Stimulated activated CD4-positive, alpha-beta T cell treated with anti-CD3 and anti-CD28 coated beads, Interleukin-1b, Interleukin-23, amount 100 ng/mL, for 48 hours (primary cell): ENCODE measurements at places on chromosomes 6 and 20.

GRCh38 chr20:5509803-5510202 lies 193.0 kb upstream of the PROKR2 start:
- DNase-seq: no peak

- no peak for DNase-seq
Observed at GRCh38 chr20:57040466-57040865, 226.0 kb downstream of the BMP7 start.

- DNase-seq: no peak
Observed at GRCh38 chr6:88517737-88518136, 351.6 kb upstream of the CNR1 start.

- DNase-seq: no peak
Observed at GRCh38 chr6:83461438-83461837, 30.6 kb upstream of the ME1 start.

DNA sequence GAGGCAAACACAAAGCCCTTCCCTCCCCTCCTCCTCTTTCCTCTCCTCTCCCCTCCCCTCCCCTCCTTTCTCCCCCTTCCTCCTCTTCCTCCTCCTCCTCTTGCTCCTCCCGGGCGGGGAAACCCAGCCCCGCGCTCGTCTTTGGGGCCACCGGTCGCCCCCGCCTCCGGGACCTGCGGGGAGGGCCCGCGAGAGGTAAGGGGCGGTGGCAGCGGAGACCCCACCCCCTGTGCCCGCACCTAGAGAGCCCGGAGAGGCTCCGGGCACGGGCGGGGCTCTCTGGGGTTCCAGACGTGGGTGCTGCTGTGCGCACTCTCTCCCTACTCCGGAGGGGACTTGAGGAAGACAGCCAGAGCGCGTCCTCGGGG lies at the start of gene RIN2:
Gene RIN2, plus strand, starts transcription at position 126 of the 368 bp plus-strand sequence. CDS start 131,344 bp downstream, outside the sequence.
- no peak for DNase-seq

GRCh38 chr20:1697592-1697991 lies 40.0 kb upstream of the SIRPG start:
- DNase-seq: no peak

- DNase-seq: no peak
Observed at GRCh38 chr6:118464620-118465019, 83.5 kb upstream of the PLN start.

DNA sequence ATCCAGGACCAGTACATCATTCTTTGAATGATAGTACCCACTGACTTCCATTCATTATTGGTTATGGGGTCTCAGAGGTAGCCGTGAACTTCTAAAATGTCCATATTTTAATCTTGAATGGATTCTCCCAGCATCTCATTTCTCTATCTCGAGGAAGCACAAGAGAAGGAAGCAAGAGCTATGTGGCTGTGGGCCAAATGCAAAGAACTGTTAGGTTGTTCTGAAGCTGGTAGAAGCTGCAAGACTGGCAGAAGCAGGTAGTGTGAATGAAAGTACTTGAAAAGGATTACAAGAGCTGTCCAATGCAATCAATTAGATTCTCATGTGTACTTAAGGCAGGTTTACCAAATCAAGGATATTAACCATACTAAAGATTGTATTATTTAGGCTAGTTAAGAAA lies 1131.8 kb downstream of the GRIK2 start:
- DNase-seq: no peak

- no peak for DNase-seq
Observed at GRCh38 chr6:126372626-126373025, 32.7 kb downstream of the CENPW start.

DNA sequence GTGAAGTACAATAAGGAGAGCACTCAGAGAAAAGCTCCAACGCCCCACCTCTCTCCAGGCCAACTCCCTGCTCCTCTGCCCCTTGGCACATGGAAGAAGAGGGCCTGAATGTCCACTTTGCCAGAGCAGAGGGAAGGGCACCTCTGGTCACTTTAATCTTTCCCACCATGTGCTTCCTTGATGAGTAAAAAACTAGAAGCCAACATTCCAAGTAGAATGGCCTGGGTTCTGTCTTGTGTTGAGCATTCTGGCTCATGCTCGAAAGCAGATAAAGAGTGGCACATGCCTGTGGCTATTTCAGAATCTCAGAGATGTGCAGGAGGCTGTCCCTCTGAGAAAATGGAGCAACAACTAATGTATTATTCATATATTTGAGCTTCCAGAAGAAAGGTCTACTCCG lies 177.4 kb upstream of the PLN start:
- no peak for DNase-seq

GRCh38 chr20:18011482-18011881 lies 42.7 kb downstream of the MGME1 start:
- DNase-seq: no peak

DNA sequence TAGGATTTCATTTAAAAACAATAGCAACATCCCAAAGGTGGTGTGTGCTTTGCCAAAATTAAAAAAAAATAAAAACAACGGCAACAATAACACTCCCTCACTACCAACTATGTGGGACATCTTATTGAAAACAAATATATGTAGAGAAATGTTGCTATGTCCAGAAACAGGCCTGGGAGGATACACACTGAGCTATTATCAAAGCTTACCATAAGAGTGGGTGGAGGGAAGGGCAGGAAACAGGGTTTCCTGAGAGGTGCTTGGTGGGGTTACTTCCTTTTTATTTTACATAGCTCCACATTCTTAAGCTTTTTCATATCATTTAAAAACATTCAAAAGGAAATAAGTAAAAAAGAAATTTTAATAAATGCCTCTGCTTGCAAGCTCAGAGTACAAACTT lies 150.0 kb upstream of the RIPOR2 start:
- no peak for DNase-seq

DNA sequence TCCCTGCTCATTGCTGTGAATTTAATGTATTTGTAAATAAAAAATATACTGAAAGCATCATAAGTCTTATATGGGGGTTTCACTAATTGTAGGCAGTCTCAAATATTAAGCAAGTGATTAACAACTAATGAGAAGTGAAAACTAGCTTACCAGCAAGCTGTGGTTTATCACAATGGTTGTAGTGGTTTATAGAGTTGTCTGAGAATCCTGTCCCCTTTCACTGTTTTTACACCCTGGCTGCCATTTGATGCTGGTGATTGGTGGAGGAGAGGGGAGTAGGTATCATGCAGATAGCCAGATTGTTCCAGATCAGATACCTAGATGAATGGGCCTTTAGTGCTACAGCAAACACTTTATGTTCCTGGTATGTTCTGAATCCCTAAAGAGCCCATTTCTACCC lies 6.0 kb downstream of the MKKS start:
- no peak for DNase-seq

DNA sequence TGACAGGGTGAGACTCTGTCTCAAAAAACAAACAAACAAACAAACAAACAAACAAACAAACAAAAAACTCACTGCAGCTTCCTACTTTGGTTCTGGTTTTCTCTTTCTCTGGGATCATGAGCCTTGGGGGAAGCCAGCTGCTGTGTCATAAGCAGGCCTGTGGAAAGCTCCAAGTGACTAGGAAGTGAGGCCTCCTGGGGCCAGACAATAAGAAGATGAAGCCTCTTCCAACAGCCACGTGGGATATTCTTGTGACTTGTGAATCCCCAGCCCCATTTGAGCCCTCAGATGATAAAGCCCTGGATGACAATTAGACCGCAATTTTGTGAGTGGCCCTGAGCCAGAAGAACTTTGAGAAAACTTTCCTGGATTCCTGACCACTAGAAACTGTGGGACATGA lies 11.4 kb downstream of the HLA-A start:
- no peak for DNase-seq

- DNase-seq: no peak
Observed at GRCh38 chr6:8556370-8557013, 121.1 kb upstream of the SLC35B3 start.

DNA sequence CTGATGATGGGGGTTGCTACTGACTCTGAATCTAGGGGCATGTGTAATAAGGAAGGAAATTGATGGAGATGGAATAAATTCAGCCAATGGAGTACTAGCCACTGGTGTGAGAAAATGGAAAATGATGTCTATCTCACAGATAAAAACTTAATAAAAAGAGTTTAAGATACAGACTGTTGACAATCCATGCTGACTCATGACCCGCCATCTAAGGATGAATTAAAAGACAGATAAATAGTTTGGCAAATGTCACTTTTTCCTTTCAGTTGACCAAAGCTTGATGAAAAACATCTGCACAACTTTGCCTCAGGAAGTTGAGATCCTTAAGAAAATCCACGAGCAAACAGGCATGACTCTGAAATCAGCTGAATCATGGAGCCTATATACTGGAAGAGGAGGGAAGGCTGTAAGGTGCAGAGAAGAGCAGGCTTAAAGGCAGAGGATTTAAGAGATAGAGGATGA lies 82.6 kb upstream of the BMP5 start:
- DNase-seq: no peak

GRCh38 chr20:48094196-48094749 lies 309.0 kb upstream of the SULF2 start:
- DNase-seq: no peak

DNA sequence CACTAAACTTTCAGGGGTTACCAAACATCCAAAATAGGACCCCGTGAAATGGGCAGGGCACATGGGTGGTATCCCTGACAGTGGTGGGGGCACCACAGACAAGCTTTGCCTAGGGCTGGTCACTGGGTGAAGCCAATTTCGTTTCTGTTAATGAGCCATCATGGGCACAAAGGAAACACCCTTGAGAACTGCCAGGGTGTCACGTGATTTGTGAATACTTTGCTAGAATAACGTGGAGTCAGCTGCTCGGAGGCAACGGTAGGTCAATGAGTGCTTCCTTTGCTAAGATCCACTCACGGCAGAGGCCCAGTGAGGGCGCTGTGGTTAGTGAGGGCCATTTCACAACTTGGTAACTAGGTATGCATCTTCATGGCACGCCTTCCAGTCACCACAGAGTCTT lies 87.7 kb upstream of the AGPAT4 start:
- no peak for DNase-seq

- DNase-seq: no peak
Observed at GRCh38 chr20:62367633-62368391, 700 bp upstream of the LAMA5 start.

- no peak for DNase-seq
Observed at GRCh38 chr20:2314759-2315439, 19.1 kb downstream of the TGM3 start.

DNA sequence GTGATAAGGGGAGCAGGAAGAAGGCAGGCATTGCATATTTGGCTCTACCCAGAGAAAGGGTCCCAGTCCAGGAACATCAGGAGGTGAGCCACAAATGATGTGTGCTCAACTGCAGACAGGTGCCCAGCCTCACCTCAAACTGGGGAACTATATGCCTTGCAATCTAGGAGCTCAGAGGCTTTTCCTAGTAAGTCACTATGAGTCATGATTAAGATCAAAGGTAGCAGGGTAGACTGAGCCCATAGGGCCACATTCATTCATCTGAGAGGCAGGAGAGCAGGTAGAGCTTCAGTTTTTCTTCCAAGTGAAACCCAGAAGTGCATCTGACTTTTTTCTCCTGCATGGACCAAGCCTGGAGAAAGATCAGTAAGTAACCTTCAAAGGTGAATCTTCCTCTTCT lies 31.3 kb downstream of the MARCKS start:
- no peak for DNase-seq

DNA sequence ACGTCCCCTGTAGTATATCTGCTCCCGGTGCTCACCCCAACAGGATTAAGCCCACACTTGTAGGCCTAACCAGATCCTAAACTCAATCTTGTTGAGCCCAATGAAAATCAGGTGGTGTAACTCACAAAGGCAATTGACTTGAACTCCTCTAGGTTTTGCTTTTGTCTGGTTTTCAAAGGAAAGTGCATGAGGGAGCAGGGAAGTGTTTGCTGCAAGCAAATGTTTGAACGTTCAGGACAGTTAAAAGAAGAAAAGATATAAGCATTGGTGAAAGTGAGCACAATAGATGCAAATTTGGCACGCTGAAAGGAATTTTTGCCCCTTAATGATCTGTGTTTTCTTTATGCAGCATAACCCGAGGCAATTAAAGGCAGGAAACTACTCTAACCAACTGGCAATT lies 212.6 kb downstream of the PLCB1 start:
- DNase-seq: no peak

DNA sequence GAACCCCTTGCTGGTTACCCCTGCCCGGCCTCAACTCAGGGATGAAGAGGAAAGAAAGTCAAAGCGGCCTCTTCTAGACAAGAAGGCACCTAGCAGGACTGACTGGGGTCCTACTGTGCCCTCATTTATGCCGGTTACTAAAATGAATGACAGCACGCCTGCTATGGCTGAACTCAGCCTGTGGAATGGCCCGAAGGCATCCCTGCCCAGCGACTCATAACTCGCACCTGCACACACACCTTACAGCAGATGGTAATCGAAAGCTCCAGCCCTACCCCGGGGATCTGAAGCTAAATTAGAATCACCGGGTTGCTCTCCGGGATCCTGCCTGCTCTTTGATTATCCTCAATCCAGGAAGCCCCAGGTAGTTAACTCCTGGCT lies 747 bp upstream of the TXNDC5 start:
- DNase-seq: no peak

DNA sequence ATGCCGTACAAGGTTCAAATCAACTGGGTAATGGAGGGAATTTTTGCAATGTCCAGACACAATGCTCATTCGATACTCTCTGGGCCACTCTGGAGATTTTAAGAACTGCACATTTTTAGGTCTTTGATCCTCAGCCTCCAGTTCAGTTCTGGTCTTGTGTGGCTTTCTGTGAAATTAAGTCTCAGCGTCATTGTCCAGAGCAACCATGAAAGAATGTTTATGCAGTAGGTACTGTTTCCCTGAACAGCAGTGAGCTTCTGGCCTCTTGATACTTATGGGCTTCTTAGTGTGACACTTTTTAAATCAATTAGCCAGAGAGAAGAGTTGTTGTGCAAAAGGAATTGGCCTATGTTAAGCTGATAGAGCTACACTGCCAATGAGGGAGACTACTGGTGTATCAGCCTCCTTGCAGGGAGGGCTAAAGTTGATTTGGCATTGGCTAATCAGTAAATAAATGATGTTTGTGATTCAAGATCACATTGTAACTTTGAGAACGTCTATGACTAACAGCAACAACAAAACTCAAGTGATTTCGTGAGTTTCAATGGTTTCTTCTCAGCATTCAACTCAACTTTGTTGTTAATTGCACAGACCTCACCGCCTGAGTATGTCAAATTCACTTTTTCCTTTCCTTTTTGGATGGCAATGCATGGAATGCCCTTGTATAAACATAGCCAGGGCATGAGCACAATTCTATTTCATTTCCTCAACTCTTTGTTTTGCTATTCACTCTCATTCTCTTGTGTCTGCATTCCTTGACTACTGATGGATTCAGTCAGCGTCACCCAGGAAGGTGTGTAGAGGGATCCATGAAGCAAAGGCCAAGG lies 85.1 kb downstream of the GJA1 start:
- no peak for DNase-seq

DNA sequence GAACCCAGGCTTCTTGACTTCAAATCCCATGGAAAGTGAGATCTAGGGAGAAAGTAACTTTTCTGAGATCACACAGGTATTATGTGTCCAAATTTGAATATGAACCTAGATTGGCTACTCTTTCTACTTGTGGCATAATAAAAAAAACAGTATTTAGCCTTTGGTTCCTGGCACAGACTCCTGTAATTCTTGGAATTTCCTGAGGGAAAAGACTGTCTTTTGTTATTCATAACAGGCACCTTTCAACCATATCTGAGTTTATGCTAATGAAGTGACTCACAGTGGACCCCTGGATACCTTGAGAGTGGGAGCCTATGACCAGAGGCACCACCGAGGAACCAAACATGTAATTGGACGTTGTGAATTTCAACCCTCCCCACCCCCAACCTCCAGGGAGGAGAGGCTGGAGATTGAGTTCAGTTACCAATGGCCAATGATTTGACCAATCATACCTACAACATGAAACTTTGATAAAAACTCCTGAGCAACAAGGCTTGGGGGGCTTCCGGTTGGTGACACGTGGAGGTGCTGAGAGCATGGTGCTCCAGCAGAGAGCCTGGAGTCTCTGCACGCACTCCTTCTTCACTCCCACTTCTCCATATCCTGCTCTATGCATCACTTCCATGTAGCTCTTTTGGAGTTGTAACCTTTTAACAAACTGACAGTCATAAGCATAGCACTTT lies 48.8 kb downstream of the LAMA4 start:
- DNase-seq: no peak
